Stimulated activated CD4-positive, alpha-beta T cell treated with anti-CD3 and anti-CD28 coated beads, Interleukin-15, amount 100 ng/mL, for 1 hour (primary cell): ENCODE measurements at places on chromosomes 5 and 9.

- no peak for DNase-seq
These were observed 159.5 kb upstream of the GRAMD2B start for GRCh38 chr5:126263591-126264184.

DNA sequence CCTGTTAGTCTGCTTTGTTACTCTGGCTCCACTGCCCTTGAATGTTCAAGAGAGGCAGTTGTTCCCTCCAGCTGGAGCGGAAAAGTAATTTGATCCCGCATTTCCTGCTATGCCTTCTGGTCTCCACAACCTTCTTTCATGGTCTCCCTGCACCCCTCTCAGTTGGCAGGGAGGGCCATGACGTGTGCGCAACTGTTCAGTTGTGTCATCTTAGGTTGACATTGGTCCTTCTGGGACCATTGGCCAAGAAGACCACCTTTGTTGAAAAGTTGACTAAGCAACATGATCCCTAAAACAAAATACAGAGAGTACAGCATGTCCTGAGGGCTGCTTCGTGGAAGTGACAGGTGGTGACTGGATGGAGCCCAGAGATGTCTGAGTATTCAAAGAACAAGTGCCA is 192.5 kb upstream of the TUT7 start:
- no peak for DNase-seq

DNA sequence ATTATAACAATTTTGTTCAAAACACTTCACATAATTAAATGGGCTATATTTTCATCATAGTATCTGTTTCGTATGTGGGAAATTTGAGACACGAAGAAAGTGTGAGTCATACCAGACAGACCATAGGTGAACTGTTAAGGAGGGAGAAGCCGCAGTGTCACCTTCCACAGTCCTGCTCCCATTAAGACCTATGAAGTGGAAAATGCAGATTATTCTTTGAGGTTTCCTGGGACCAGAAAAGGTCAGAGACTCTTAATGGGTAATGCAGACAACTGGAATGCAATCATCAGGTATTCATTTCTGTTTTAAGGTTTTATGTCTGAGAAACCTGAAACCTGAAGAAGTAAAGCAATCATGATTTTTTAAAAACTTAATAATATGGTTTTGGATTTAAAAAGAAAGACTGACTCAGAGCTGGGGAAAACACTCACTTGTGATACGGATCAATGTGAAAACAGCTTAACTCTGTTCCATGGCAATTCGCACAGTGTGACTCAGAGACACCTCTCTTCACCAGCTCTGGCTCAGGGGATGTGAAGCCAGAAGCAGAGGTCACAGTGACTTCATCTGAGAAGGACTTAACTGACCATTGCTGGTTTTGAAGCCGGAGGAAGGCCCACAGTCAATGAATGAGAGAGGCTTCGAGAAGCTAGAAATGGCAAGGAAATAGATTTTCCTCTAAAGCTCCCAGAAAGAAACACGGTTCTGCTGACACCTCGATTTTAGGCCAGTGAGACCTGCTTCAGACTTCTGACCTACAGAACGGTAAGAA is 17.2 kb upstream of the GCNT1 start:
- no peak for DNase-seq

GRCh38 chr9:33416996-33417395 is 14.6 kb upstream of the AQP7 start:
- DNase-seq: peak; percentile 12

GRCh38 chr5:177320879-177321278 is 9.2 kb upstream of the MXD3 start:
- no peak for DNase-seq

DNA sequence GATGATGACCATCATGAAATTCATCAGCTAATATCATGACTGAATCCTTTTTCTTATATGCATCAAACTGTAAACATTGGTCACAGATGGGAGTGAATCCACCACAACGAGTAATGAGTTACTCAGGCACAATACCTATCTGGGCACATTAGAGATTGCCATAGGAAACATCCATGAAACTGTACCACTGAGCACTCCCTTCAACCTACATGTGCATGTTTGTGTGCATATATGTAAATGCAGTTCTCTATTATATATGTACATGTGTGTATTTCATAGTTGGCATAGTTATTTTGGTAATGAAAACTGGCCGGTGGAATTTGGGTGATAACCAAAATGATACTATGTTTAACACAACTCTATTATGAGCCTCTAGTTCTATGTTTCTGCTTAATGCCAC is 387.3 kb upstream of the ARRDC3 start:
- no peak for DNase-seq

- DNase-seq: no peak
These were observed 116.9 kb upstream of the CPEB4 start for GRCh38 chr5:173771121-173771724.

DNA sequence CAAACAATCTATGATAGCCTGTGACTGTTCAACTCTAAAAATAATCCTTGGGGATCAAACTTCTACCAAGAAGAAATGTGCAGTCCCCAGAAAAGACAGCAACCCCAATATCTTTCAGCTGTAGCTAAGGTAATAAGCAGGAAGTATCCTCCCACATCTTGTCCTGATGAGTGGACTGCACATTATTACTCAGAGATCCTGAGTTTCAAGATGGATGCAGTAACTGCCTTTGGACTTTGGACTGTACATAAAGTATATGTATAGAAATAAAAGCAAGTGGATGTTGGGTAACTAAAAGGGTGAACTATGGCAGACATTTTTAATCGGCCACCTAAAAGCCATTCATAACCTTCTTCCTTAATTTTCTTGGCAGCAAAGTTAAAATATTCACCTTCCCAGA is 45.1 kb downstream of the SMIM23 start:
- no peak for DNase-seq
